ENCODE measurements at places on chromosomes 3 and 15. TPM values are rescaled to one million over a fixed set of nuclear protein-coding genes. Genes with fewer than 3 reads are reported as not detected.
A peak's percentile ranks its signal among the peaks of the same experiment; 100 is the strongest.

The UPK1B gene
- 0.18 TPM for total RNA-seq

The COL6A5 gene
- 7.9 TPM for total RNA-seq

DNA sequence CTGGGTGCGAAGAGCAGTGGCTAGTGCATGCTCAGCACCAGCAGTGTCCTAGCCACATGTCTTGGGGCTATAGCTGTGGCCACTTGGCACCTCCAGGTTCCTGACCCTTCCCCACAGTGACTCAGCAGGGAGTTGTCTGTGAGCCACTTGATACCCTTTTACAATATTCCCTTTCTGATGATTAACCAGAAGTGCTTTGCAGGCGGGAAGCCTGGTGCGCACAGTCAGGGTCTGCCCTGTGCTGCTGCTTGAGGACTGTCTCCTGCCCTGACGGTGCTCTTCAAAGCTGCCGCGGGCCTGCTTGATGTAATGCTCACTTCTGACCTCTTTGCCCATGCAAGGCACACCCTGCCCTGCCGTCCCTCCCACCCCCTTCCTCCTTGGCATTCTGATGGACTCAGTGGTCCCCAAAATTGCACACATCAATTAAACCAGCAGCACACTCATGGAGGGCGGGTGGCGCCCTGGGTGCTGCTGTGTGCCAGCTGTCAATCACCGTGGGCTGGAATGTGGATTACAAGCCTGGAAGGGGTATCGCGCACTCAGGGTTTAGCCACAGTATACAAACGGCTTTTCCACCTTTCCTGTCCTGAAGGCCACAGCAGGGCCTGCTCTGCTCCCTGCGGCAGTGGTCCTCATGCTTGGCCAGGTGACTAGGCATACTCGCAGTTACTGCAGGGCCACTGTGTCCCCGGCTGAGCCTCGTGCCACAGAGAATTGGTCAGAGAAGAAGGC, 40.9 kb upstream of the PCSK6 start:
- no peaks in the 10 kb centered on the region for H3K36me3 ChIP-seq
- H3K4me3 ChIP-seq = no peak overlapping the region
- no peak for DNase-seq
- peaks cover 13% of the 10 kb centered on the region for H3K4me1 ChIP-seq
- no peak overlapping the region for H3K27ac ChIP-seq

The CTXN2 gene
- not detected for total RNA-seq

- no peak for DNase-seq
- H3K4me3 ChIP-seq = no peak overlapping the region
- H3K27ac ChIP-seq = no peak overlapping the region
- peaks cover 100% of the 10 kb centered on the region for H3K36me3 ChIP-seq
- no peaks in the 10 kb centered on the region for H3K4me1 ChIP-seq
Observed at GRCh38 chr3:128062033-128062745, 10.0 kb downstream of the SEC61A1 start.

The LRRN1 gene
- total RNA-seq = 25.1 TPM

DNA sequence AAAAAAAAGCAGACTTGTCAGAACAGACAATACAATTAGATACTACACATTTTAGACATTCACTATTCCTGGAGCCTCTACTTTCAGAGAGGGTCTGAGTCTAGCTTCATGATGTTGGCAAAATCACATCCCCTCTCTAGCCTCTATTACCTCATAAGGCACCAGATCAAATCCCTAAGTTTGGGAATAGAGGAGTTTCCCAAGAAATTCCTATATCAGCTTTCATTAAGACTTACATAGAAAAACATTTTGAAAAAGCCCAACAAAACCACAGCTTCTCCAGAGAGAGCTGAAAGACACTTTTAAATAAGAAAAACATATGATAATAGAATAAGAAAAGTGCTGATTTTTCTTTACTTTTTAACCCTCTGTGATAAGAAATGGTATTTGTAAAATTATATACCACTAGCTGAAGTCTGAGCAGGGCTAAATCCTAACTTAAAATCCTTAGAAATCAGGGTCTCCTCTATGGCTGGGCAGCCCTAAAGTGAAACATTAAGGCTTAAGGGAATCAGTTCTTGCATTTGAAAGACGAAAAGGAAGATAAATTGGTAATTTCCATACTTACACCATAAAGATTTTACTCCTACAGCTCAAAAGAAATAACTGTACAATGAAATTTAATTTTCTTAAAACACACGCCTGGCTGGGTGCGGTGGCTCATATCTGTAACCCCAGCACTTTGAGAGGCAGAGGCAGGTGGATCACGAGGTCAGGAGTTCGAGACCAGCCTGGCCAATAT, 4.3 kb downstream of the TBC1D2B start:
- no peaks in the 10 kb centered on the region for H3K36me3 ChIP-seq
- DNase-seq = no peak
- no peak overlapping the region for H3K4me3 ChIP-seq

- H3K4me3 ChIP-seq = no peak overlapping the region
- no peak for DNase-seq
- peaks cover 45% of the 10 kb centered on the region for H3K27me3 ChIP-seq
- H3K27ac ChIP-seq = no peak overlapping the region
- no peaks in the 10 kb centered on the region for H3K36me3 ChIP-seq
Observed at GRCh38 chr3:11055496-11055895, 62.9 kb downstream of the SLC6A1 start.

The ADAMTS9 gene
- 36.9 TPM for total RNA-seq

DNA sequence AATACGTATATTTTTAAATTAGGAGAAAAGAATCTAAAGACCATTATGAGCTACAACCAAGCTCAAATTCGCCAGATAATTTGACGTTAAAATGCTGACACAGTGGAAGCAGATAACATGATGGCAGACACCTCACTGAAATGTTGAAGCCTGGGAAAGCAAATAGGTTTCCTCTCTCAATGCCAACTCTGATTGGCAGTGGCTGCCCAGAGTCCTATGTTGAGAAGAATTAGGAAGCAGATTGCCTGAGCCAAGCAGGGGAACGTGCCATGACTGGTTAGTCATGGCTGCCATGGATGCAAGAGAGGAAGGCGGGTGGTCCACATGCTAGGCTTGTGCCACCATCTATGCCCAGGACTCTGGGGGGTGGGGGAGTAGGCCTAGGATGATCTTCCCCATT, 3.2 kb downstream of the UNC45A start:
- peaks cover 59% of the 10 kb centered on the region for H3K36me3 ChIP-seq
- DNase-seq = no peak
- no peaks in the 10 kb centered on the region for H3K27me3 ChIP-seq
- H3K4me1 ChIP-seq = peaks cover 35% of the 10 kb centered on the region
- no peak overlapping the region for H3K4me3 ChIP-seq

GRCh38 chr3:52280050-52280461, 1.6 kb upstream of the WDR82 start:
- peaks cover 14% of the 10 kb centered on the region for H3K4me1 ChIP-seq
- DNase-seq = peak; percentile 59
- H3K4me3 ChIP-seq = no peak overlapping the region

DNA sequence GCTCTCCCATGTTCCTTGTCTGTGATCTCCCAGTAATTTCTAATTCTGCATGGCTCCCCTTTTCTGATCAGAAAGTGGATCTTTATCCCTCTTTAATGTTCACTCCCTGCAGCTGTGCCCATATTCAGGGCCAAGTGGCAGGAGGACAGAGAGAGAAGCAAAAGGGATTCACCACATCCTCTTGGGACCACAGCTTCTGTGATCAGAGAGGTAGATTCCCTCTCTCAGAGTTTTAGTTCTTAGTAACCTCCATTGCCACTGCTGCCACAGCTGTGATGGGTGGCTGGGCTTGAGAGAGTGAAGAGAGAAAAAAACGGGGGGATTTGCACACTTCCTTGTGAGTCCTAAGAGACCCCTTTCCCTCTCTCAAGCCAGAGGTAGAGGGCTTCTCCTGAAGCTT, 49.2 kb downstream of the GLCE start:
- H3K27ac ChIP-seq = no peak overlapping the region
- H3K4me3 ChIP-seq = no peak overlapping the region
- no peaks in the 10 kb centered on the region for H3K4me1 ChIP-seq
- H3K27me3 ChIP-seq = no peaks in the 10 kb centered on the region
- no peak for DNase-seq

DNA sequence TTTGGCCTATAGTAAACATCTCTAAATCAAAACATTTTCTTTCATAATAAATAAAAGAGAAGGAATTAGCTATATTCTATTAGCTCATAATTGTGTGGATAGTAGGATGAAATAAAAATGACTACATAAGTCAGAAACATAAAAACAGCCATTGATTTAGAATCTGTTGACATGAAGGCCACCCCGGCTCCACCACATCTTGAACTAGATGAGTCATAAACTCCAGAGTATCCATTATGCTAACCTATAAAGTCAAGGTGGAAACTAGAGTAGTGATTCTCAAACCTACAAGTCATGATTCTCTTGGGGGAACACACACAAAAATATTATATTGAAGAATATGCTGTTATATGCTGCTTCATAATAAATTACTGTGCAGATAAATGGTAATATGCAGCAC, 831.0 kb downstream of the TUSC7 start:
- no peaks in the 10 kb centered on the region for H3K4me1 ChIP-seq
- no peak overlapping the region for H3K27ac ChIP-seq
- no peaks in the 10 kb centered on the region for H3K27me3 ChIP-seq
- H3K36me3 ChIP-seq = no peaks in the 10 kb centered on the region
- no peak overlapping the region for H3K4me3 ChIP-seq

DNA sequence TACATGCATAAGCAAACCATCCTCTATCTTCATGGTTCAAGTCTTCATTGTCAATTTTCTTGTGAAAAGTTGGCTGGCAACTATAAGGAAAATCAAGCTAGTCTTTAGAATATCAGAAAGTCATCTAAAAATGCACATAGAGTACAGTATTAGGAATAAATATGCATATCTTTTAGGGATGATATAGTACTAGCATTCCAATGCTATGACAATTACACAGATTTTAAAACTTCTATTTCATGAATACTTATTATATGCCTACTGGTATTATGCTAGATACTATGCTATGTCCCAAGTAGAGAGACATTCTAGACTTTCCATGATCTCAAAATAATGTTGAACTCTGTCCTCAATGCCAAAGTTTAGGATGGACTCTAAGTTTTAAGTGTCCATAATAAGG, 81.3 kb upstream of the NAALADL2 start:
- H3K4me3 ChIP-seq = no peak overlapping the region
- H3K27me3 ChIP-seq = no peaks in the 10 kb centered on the region
- no peak for DNase-seq
- H3K27ac ChIP-seq = no peak overlapping the region
- no peaks in the 10 kb centered on the region for H3K36me3 ChIP-seq

- peaks cover 11% of the 10 kb centered on the region for H3K4me1 ChIP-seq
- DNase-seq = peak; percentile 85
- H3K27ac ChIP-seq = no peak overlapping the region
- H3K27me3 ChIP-seq = no peaks in the 10 kb centered on the region
Observed at GRCh38 chr15:31977812-31978661, 52.3 kb upstream of the CHRNA7 start.

The NT5DC2 gene
- total RNA-seq = 83.1 TPM

DNA sequence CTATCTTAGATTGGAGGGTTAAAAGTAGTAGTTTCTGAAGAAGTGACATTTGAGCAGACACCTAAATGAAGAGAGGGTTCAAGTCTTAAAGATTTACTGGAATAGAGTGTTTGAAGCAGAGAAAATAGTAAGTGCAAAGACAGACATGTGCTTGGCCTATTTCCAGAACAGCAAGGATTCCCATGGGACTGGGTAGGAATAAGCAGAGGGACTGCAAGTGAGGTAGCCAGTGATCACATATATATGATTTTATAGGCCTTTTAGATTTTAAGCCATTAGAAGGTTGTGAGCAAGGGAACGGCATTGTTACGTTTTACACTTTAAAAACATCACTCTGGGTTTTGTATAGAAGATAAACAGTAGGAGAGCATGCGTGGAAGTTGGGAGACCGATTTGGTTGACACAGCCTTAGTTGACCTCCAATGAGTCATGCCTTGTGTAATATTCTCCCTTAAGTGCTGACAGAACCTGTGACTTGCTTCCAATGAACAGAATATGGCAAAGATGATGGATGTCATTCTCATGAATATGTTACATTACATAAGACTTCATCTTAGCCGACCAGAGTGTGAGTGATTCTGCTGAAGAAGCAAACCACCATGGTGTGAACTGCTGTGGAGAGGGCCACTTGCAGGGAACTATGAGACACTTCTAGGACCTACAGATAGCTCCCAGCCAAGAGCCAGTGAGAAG, 37.1 kb upstream of the SLC4A7 start:
- H3K4me3 ChIP-seq = no peak overlapping the region
- no peaks in the 10 kb centered on the region for H3K36me3 ChIP-seq
- no peaks in the 10 kb centered on the region for H3K27me3 ChIP-seq
- DNase-seq = no peak

The EPHA3 gene
- total RNA-seq = 6.2 TPM

DNA sequence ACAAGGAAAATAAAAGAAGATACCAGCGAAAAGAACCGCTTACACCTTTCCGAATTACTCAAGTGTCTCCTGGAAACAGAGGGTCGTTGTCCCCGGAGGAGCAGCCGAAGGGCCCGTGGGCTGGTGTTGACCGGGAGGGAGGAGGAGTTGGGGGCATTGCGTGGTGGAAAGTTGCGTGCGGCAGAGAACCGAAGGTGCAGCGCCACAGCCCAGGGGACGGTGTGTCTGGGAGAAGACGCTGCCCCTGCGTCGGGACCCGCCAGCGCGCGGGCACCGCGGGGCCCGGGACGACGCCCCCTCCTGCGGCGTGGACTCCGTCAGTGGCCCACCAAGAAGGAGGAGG, 325 bp downstream of the ALCAM start:
- no peaks in the 10 kb centered on the region for H3K4me1 ChIP-seq
- H3K36me3 ChIP-seq = no peaks in the 10 kb centered on the region
- H3K4me3 ChIP-seq = peak overlapping the region; percentile 68
- peaks cover 20% of the 10 kb centered on the region for H3K27me3 ChIP-seq
- H3K27ac ChIP-seq = peak overlapping the region; percentile 90

- no peaks in the 10 kb centered on the region for H3K27me3 ChIP-seq
- no peak for DNase-seq
- no peaks in the 10 kb centered on the region for H3K4me1 ChIP-seq
Observed at GRCh38 chr3:177498037-177498857, 301.0 kb upstream of the TBL1XR1 start.

DNA sequence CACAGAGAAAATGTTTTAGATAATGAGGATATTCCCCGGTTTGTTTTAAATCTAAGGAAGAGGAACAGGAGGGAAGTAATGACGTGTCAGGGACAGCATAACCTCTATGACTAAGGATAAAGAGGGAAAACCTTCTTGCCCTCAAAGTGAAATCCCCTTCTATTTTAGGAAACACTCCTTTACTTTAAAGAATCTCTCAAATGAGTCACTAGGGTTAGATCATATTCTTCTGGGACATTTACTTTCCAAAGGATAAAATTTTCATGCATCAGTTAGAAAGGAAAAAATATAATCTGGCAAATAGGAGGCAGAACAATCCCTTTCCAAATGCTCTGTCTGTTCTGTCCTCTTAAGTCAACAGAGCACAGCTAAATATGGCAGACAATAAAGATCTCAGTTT, 43.2 kb upstream of the UBE2E2 start:
- no peak overlapping the region for H3K27ac ChIP-seq
- H3K27me3 ChIP-seq = no peaks in the 10 kb centered on the region
- H3K4me1 ChIP-seq = peaks cover 4% of the 10 kb centered on the region
- no peaks in the 10 kb centered on the region for H3K36me3 ChIP-seq
- no peak for DNase-seq
- no peak overlapping the region for H3K4me3 ChIP-seq

All from left lung (tissue), 14 donors.